ENCODE measurements at places on chromosomes 5 and 9.
A peak's percentile ranks its signal among the peaks of the same experiment; 100 is the strongest.

DNA sequence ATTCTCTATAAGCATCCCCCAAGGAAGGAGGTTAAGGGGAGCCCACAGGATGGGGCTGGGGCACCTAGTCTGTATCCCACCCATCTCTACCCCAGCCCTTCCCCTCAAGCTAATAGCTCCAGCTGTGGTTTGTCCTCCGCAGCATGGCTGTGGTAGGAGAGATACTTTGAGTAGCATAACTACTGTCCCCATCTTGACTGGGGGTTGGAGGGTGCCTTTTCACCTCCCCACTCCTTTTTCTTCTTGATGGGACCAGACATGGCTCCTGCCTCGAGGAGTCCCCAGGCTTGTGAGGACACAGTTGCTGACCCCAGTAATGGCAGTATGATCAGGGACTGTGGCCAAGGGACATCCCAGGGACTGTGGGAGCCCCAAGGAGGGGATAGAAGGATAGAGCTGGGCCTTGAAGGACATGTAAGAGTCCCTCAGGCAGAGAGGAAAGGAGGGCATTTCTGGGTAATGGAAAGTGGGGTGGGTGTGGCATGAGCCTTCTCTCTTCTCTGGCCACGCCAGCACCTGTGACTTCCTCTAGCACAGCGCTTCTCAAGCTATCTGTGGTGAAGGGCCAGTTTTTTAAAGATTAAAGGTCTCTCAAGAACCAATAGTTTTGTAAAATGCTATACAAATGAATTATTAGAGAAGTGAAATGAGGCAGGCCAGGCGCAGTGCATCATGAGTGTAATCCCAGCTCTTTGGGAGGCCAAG lies 14.0 kb downstream of the OLFML2A start:
- no peak for DNase-seq

GRCh38 chr9:99425923-99426842 lies 204.1 kb downstream of the SEC61B start:
- DNase-seq, result no peak

DNA sequence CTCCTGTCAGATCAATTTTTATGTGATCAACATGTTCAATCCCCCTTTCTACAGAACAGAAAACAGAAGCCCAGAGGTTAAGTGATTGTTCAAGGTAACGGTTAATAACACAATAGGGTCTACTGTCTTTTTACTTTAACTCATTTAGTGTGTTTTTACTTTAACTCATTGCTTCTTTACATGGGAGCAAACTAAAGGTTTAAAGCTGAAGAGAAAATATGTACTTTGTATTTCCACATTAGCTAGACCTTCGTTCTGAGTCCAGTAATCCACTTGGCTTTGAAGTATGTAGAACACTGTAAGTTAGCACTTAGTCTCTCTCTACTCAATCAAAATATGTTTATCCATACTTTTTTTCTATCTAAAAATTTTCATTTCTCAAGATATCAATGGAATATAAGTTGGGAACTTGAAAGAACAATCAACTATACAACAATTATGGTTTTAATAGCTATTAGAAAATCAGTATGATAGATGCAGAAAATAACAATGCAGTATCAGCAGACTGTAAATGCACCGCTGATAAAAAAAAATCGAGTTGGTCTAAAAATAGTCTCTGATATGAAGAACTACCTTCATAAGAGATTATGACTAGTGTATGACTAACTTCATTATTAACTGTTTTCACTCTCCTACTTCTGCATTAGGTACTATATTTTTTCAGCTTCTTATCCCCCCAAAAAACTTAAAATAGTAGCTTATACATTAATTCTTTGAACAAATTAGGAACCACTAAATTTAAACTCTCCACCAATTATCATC lies 20.6 kb downstream of the PGGT1B start:
- DNase-seq, result no peak

- no peak for DNase-seq
Measured at GRCh38 chr5:140388052-140388451, 13.6 kb upstream of the ANKHD1 start.

DNA sequence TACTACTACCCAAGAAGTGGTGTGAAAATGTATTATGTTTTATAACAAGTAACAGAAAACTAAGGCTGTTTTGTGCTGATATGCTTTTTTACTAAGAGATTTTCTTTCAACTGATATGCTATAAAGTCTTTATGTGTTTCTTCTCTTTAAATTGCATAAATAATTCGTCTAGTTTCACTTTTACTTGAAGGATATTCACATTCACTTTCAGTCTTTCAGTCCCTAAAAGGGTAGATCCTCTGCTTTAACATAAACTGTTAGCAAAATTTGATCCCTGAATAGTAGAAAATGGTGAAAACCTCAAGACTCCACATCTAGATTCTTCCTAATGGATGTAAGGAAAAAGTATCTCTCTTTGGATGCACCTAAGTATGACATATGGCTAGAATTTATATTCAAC lies 69.0 kb upstream of the FST start:
- DNase-seq, result no peak

GRCh38 chr9:88973281-88974045 lies 17.8 kb upstream of the S1PR3 start:
- peak; percentile 35 for DNase-seq

DNA sequence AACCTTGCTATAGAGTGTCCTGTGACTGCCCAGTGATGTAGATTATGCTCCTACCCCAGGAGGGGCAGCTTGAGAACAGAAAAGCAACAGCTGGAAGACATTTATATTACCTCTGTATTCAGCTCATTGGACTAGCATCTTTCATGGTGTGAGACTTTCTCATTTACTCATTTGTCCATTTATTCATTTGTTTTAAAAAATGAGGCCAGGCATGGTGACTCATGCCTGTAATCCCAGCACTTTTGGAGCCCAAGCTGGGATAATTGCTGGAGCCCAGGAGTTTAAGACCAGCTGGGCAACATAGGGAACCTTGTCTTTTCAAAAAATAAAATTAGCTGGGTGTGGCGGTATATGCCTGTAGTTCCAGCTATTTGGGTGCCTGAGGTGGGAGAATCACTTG lies 130.0 kb upstream of the LHFPL2 start:
- DNase-seq, result no peak

- no peak for DNase-seq
Measured at GRCh38 chr9:31916591-31917241, 467.7 kb upstream of the ACO1 start.
